ENCODE measurements at places on chromosomes 6 and 20.

DNA sequence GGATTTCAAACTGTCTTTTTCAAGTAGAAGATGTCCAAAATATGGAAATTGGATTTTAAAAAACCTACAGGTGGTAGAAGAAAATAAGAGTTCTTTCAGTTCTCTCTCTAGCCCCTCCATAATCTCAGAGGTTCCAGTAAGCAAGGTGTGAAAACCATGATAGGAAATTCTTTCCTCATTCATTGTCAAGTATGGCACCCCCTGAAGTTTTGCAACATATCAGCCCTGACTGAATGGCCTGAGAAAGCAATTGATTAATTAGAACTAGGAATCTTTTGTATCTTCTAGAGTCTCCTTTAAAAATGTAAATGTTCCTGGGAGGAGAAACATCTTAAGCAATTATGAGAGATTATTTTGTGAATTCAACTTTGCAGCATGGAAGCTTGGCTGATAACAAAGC lies 198.7 kb upstream of the STXBP5 start:
- no peak for DNase-seq

GRCh38 chr20:5719861-5720403 lies 30.3 kb upstream of the SHLD1 start:
- DNase-seq: peak; percentile 63

GRCh38 chr6:146422789-146423375 lies 120.8 kb upstream of the RAB32 start:
- no peak for DNase-seq

GRCh38 chr20:56631990-56632327 lies 2.9 kb downstream of the TFAP2C start:
- no peak for DNase-seq

- DNase-seq: no peak
These were observed 19.1 kb upstream of the TSHZ2 start for GRCh38 chr20:52953020-52953419.

DNA sequence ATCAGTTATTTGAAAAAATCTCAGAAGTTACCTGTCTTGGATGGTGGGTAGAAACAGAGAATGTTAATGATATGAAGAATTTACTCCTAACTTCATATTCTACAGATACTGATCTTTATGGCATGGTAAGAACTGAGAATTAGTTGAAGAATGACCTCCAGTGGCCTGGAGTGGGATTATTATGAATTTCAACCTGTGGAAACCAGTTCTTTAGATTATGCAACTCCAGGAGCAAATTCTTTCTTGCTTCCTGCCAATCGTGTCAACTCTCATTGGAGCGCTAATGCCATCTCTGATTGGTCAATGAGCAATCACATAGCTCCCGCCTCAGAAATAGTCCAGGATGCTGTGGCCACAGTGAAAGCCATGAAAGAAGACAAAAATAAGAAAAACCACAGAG lies 40.6 kb downstream of the LYRM2 start:
- DNase-seq: peak; percentile 74

DNA sequence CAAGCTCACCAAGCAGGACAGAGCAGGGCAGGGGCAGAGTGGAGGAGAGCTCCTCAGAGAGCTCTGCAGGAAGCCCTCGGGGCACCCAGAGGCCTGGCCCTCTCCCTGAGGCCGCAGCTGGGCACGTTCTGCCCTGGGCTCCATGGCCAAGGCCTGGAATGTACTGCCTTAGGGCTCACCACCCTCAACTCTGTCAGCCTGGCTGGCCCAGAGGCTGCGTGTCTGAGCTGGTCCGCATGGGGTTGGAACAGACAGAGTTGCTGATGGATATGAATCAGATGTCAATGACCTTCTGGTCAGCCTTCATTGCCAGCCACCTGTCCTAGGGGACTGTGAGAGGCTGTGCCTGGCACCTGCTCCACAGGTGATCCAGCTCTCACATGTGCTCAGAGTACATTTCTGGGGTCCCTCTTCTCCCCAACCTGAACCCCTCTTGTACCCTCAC lies 33.2 kb upstream of the PCMTD2 start:
- peak; percentile 84 for DNase-seq

- DNase-seq: peak; percentile 11
These were observed 29.6 kb upstream of the MRGBP start for GRCh38 chr20:62766716-62767115.

DNA sequence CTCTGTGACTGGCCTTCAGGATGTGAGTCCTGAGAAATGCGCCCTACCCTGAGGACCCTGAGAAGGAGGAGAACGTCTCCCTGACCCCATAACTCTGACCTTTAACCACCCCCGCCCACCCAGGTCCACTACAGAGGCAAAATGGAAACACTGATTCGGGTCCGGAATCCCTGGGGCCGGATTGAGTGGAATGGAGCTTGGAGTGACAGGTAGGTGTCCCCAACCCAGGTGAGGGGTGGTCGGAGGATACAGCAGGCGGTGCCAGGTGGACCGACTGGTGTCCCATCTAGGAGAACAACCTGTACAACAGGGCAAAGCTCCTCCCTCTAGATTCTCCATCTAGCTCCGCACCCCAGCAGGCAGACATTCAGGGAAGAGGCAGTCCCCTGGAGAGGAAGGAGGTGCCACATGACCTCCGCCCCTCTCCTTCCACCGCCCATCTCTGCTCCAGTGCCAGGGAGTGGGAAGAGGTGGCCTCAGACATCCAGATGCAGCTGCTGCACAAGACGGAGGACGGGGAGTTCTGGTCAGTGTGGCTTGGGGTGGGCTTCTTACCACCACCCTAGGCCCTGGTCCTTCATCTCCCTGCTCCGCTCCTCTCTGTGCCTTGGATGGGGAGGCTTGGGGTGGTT lies 17.6 kb downstream of the CAPN11 start:
- no peak for DNase-seq

DNA sequence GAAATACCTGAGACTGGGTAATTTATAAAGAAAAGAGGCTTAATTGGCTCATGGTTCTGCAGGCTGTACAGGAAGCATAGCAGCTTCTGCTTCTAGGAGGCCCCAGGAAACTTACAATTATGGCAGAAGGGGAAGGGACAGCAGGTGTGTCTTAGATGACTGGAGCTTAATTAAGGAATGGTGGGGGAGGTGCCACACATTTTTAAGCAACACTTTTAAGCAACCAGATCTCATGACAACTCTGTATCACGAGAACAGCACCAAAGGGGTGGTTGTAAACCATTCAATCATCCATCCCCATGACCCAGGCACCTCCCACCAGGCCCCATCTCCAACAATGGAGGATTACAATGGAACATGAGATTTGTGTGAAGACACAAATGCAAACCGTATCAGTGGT lies 26.9 kb downstream of the FIG4 start:
- DNase-seq: no peak

- DNase-seq: peak; percentile 55
These were observed 43.1 kb upstream of the ZNF337 start for GRCh38 chr20:25739615-25740320.

DNA sequence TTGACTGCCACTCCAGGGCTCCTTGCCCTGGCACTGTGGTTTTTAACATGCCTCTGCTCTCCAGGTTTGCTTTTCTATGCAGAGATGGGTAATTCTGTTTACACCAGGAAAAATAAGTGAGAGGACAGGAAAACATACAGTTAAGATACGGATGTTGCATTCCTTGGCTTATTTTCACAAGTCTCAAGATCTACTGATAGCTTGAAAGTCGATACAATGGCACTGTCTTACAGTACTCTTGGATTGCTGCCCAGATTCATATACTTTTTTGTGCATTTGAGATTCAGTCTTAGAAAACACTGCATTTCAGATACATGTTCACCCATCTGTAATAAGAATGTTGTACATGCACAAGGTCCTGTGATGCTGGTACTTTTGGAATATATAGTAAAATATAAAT lies 159.6 kb upstream of the FLRT3 start:
- no peak for DNase-seq

GRCh38 chr20:24797113-24797512 lies 152.0 kb upstream of the CST7 start:
- no peak for DNase-seq

DNA sequence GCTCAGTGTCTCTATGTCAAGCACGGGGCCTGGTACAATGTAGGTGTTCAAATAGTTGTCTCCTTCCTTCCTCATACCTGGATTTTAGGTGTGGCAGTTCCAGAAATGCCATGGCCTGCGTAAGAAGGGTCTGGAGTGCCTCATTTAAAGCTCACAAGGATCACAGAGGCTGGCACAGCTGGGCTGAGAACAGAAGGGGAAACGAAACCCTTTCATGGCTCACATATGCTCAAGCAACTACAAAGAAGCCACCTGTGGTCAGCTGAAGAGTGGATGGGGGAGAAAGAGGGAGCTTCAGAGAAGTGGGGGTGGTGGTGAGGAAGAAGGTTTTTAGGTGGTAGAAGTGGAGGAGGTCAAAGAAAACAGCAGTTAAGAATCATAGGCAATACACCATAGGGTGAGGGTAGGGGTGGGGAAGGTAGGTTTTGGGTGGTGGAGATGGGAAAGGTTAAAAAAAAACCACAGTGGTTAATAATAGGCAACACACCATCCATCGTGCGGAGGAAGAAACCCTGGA lies 17.0 kb upstream of the TOP1 start:
- no peak for DNase-seq

DNA sequence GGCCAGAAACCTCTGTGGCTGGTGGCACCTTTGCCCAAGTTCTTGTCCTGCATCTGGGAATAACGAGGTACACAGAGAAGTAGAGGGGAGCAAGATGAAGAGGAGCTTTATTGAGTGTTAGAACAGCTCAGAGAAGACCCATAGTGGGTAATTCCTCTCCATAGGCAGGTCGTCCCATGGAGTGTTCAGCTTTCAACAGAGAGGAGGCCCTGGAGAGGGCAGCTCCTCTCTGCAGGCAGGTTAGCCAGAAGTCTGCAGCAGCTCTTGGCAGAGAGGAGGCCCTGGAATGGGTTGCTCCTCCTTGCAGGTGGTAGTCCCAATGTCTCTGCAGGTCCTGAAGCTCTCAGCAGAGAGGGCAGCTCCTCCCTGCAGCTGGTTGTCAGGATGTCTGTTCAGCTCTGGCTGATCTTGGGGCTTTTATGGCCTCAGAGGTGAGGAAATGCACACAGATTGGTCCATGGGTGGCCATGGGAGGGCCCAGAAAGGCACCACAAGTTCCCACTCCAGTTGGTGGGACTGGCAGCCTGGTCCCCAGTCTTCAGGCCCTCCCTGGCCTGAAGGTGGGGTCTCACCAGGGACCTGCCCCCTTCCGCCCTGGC lies 89.0 kb downstream of the IPCEF1 start:
- no peak for DNase-seq

- DNase-seq: peak; percentile 85
These were observed 8.8 kb downstream of the WFDC3 start for GRCh38 chr20:45782890-45783289.

Data from kidney tubule cell (primary cell).